Caudate nucleus (tissue), 63 donors: ENCODE measurements at places on chromosomes 1 and 21.

DNA sequence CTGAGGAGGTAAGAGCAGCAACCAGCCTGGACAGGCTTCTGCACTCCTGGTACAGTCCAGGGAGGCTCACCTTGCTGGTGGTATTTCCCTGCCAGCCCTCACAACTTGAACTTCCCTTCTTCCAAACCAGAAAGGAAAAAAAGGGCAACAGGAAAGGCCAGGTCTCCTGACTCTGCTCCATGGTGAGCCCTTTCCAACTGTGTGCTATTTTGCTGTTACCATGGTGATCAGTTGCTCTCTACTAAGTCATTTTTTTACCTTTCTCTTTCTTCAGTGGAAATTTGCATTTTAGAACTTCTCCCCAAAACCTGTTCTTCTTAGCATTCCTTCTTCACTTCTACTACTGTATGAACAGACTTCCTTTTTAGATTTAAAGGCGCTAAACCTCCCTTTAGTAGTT, 164.3 kb downstream of the GRIK1 start:
- DNase-seq: no peak

DNA sequence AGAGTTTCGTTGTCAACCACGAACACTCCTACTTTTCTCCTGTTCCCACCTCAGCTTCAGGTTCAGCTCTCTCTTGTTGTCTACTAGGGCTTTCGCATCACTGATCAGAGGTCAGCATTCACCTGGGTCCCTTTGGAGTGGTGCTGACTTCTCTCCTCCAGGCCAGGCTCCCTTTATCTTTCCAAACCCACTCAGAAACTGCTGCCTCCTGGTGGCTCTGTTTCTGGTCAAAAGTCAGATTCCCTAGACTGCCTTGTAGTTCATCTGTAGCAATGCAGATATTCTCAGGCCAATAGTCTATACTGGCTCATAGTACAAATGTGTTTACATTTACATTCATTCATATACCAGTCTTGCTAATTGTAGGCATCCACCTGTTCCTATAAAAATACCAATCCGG, 6.4 kb upstream of the ERI3 start:
- no peak for DNase-seq

GRCh38 chr1:240000634-240001033, 91.0 kb upstream of the FMN2 start:
- no peak for DNase-seq

DNA sequence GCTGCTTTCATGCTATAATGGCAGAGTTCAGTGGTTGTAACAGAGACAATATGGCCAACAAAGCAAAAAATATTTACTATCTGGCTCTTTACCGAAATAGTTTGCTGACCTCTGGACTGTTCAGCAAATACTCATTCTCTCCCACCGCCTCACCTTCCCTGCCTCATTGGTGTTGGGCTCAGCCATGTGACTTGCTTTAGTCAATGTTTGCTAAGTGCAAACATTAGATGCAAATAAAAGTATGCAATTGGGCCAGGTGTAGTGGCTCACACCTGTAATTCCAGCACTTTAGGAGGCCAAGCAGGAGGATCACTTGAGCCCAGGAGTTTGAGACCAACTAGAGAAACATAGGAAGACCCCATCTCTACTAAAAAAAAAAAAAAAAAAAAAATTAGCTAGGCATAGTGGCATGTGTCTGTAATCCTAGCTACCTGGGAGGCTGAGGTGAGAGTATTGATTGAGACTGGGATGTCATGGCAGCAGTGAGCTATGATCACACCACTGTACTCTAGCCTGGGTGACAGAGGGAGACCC, 55.1 kb downstream of the RPL5 start:
- DNase-seq: no peak

GRCh38 chr1:51867479-51868232, 10.9 kb downstream of the NRDC start:
- DNase-seq: no peak

GRCh38 chr1:48062353-48062752, 65.2 kb upstream of the TRABD2B start:
- DNase-seq: no peak

DNA sequence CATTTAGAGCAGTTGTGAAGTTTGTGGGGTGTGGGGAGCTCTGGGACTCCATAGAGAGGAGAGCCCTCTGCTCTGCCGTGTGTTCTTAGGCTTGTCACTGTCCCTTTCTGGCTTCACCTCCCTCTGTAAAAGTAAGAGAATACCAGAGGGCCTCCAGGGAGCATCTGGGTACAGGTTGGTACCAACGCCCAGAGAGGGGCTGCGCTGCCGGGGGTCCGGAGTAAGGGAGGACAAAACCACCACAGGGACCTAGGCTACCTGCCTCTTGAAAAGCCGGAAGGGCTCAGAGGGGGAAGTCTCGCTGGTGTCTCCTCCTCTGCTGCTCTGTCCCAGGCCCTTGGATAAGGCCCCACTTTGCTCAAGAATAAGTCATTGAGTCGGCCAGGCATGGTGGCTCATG, 3.1 kb upstream of the TINAGL1 start:
- no peak for DNase-seq
